ENCODE measurements at places on chromosomes 12 and 14.

GRCh38 chr14:43765474-43765873, 741.6 kb downstream of the FSCB start:
- no peak for DNase-seq

GRCh38 chr12:87995581-87996178, 33.5 kb downstream of the C12orf50 start:
- DNase-seq = peak; percentile 84

- DNase-seq = no peak
Observed at GRCh38 chr14:84128050-84128449, 1401.9 kb upstream of the FLRT2 start.

DNA sequence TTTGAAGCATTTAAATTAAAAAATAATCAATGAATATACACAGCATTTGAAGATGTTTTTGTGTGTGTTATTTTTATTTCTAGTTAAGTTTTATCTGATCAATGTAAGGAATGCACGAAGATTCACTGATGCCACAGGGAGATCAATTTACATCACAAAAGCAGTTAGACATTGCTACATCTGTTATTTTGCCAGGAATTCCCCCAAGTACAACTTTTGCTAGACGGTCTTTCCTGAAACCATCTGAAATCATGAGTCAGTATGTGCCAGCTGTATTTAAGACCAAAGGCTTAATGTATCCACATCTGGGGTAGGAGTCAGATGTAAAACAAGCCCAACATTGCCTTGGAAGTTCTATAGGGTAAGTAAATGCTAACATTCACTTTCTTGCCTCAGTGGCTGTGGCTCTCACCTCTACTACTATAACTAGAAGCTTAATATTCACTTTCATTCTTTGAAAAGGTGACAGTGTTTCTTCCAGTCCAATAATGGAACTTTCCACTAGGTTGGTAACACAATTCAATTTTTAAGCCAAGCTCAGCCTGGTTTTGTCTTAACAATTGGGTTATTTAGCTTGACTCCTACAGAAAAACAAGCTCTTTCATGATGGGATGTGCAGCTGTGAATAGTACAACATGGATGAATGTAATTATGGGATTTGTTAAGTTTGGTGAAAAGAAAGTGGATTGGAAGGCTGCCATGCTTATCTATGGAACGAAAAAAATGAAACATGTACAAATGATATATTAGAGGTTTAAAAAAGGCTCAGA, 385.4 kb upstream of the TMEM132C start:
- no peak for DNase-seq

- DNase-seq = no peak
Observed at GRCh38 chr12:79614730-79615129, 76.0 kb downstream of the PAWR start.

DNA sequence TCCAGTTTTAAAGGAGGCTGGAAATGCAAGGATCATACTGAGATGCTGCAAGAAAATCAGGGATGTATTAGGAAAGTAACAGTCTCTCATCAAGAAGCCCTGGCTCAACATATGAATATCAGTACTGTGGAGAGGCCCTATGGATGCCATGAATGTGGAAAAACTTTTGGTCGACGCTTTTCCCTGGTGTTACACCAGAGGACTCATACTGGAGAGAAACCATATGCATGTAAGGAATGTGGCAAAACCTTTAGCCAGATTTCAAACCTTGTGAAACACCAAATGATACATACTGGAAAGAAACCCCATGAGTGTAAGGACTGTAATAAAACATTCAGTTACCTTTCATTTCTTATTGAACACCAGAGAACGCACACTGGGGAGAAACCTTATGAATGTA, 24.5 kb downstream of the ZNF891 start:
- DNase-seq = no peak

GRCh38 chr12:4211372-4211771, 62.2 kb upstream of the CCND2 start:
- DNase-seq = no peak

- DNase-seq = no peak
Observed at GRCh38 chr12:75208856-75209811, 505 bp downstream of the KCNC2 start.

DNA sequence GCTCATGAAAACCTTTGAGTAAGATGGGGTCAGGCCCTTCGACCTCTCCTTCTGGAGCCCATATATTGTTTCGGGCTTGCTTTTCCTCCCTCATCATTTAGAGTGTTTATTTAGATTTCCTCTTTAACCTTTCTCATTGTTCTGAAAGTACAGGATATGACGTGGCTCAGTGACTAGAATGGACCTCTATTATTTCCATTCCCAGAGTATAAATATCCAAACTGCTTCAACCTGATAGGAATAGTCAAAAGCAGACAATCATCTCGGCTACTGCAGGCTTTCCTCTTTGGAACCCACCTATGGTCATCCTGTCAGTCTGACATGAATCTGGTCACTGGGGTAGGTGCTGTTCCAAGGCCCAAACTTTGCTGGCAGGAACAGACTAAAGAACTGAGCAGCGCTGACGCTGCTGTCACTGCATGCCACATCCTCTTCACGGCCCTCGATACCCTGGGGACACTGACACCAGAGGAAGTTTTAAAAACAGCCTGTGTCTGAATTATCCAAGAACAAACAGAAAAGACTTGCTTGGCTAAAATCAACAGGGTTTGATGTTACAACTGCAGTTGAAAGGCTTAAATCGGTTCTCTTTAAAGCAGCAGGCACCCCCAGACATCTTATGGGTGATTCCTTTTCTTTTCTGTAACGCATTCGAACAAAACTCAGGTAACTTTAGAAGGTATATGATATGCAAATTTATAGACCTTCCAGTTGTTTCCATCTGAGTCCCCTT, 5.0 kb upstream of the DDX47 start:
- no peak for DNase-seq

- peak; percentile 30 for DNase-seq
Observed at GRCh38 chr12:116599285-116600136, 40.3 kb downstream of the MAP1LC3B2 start.

GRCh38 chr12:27305673-27306456, 26.8 kb upstream of the BMAL2 start:
- DNase-seq = peak; percentile 75

- no peak for DNase-seq
Observed at GRCh38 chr12:42918443-42918842, 328.9 kb upstream of the PRICKLE1 start.

DNA sequence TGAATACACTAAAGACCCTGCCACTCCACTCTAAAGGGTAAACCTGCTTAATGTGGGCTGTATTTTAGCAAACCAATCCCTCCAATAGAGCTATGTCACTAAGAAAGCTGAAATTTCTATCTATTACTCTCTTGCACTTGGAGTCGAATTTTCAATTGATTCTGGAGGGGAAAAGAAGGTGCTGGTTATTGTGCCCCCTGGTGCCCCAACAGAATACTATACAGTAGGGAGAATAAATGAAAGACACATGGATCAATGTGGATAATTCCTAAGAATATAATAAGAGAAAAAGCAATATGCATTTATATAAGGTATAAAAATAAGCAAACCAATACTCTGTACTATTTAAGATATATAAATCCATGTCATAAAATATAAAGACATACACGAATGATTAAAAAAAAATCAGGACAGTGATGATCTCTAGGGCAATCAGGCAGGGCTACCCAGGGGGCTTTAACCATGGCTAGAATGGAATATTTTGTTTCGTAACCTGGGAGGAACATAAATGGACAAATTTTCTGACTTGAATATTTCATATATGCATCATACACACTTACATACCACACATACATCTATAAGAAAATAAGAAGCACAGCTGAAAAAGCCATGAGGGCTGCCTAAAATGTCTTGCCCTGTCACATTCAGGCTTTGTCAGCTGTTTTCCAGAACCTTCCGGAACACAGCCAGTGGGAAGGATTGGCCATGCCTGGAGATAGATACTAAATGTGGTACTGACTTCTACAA, 54.4 kb downstream of the EFCAB11 start:
- no peak for DNase-seq

DNA sequence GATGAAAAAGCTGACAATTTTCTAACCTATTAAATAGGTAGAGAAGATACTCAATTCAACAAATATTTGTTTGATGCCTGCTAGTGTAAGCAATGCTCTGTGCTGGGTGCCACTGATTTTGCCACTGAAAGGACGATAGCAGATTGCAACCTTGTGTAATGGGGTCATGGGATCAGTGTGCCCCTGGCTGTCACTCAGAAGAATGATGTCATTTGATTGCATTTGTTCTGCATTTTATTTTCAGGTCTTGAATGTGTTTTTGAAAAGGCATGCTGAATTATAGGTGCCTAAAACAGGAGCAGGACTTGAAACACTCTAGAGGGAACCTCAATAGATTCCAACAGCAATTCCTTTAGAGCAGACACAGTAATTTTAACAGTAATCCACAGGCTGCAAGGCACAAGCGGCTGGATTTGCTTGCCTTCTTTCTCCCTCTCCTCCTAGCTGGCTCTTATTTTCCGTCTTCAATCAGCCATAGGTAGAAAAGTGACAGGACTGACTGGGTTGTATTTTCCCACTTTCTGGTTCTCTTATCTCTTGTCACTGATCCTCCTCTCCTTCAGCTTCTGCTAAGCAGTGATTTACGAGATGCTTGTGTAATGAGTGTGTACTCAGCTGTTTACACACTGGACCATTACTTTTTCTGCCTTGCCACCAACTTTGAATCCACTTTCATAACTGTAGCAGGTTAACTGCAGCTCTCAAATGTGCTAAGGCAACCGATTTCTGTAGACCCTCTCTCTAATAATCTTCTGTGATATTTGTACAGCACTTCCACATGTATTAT, 4.1 kb downstream of the PLXNC1 start:
- DNase-seq = no peak

DNA sequence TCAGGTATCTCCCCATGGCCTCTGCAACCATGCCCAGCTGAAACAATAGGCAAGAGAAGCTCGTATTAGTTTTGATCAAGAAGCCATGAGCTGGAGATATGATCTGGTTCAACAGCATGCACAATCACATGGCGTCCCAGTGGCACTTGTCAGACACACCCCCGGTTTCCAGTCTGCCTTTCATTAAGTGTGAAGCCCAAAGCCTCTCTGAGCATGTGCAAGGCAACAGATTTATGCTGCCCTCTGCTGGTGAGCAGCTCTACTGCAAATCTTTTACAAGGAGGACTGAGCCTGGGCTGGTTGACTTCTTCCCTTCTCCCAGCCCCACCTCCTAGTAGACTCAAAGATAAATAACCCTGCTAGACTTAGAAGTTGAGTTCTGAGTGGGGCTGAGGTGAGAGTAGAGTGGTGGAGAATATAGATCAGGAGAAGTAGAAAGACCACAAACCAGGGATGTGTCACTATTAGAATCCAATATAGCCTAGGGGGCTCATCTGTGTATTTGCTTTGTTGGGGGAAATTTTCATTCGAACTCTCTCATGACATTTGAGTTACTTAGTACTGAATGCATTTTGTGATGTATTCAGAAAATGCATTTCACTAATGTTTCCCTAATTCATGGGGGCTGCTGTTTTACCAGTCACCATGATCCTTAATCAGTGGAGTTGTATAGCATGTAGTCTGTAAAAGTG, 53.7 kb upstream of the MBIP start:
- DNase-seq = peak; percentile 80

DNA sequence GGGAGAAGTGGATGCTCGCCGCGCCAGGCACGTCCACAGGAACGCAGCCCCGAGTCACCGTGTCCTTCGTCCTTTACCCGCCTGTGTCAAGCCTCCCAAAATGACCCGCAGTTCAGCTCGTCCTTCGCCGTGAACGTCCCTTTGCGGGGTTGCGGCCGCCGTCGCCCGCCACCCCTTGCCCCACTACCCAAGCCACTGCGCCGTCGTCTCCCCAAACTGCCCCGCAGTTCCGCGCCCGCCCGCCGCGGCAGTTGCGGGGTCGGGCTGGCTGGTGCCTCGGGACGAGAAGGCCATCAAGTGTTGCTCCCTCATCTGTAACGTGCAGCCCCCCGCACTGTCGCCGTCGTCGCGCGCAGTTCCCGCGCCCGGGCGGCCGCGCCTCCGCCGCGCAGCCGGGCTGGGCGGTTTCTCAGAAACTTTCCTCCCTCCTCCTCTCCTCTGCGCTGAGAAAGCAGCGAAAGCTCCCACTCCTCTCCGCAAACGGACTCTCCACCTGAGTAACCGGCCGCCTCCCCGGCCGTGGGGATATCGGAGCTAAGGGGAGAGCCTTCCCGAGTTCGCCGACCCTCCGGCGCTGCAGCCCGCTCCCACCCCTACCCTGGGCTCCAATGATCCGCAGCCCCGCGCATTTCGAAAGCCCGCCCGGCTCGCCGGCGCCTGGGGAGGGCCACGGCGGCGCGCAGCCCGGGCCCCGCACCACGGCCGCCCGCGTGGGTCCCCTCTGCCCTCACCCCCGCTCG, 6.7 kb downstream of the CDKN1B start:
- DNase-seq = peak; percentile 15

GRCh38 chr12:1256991-1257390, 266.0 kb downstream of the ERC1 start:
- no peak for DNase-seq

GRCh38 chr14:103115845-103116572, 7.3 kb upstream of the TNFAIP2 start:
- no peak for DNase-seq

DNA sequence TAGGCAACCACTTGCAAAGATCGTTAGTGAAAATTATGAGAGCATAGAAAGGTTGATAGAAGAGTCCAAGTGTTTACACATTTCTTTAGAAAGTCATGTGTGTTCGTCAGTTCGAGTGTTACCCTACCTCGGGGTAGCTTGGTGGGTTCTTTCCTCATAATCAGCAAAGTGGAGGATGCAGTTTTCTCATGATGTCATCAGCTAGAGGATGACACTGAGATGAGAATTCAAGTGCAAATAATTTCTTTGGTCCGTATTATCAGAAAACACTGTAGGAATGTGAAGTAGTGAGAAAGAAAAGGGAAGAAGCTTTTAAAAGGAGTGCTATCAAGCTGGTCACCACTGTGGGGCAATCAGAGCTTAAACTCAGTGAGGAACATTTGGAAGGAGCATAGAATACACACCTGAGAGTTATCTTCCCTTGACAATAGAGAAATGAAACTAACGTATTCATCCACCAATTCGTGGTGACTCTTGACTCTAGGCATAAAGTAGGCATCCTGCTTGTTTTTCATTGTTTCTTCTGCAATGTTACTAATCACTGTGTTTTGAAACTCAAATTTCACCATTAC, 1340.9 kb upstream of the TMEM132C start:
- no peak for DNase-seq

Data from RKO (cell line).